Activated naive CD4-positive, alpha-beta T cell (primary cell): ENCODE measurements at places on chromosomes 2 and 18.

GRCh38 chr2:223238301-223238700 lies 186.3 kb downstream of the KCNE4 start:
- no peak for DNase-seq

DNA sequence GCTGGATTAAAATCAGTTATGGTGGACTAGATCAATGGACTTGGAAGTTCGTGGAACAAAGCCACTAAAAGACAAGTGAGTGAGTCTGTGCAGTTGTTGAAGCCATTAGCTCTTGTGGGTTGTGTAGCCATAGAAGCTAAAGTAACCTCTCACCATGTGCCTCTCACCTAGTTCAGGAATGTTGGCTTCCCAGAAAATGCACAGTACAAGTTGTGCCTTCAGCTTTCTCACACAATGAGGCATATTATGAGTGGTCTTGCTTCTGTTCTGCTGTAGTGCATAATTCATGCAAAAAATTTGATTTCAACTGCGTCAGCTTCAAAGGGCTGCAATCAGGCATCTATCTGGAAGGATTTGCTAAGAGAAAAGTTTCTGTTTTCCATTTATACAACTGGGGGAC lies 26.2 kb downstream of the CERS6 start:
- DNase-seq = no peak

DNA sequence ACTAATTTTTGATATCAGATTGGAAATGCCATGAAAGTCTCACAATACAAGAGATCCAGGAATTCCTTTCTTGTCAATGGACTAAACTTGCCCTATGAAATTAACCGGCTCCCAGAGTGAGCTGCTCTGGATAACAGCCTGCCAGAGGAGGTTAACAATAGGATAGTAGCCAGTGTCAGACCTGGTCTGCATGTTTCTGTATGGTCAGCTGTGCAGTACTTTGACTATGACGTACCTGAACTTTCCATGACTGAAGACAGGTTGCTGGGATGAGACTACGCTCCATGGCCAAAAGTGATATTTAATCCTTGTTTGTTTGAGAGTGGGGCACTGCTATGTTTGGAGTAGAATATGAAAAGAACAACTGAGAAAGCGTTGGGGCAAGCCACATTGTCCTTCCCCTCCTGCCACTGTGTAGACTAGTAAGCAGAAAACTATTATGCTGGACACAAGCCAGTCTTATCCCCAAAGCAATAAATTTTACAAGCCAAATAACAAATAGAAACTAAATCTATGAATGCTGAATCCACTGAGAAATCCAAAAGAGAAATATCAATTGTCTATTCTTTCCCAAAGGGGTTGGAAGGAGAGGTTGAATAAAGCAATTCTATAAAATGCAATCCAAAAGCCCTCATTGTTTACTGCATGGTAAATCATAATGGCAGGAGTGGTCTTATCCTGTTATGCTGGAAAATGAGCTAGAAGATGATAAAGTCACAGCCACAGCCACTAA lies 115.5 kb upstream of the CYP26B1 start:
- no peak for DNase-seq

GRCh38 chr2:233481368-233482142 lies 85.0 kb downstream of the USP40 start:
- no peak for DNase-seq

GRCh38 chr2:179272406-179273192 lies 8.0 kb upstream of the SESTD1 start:
- no peak for DNase-seq

GRCh38 chr2:189076572-189076971 lies 102.4 kb downstream of the COL3A1 start:
- no peak for DNase-seq

GRCh38 chr18:61876899-61877298 lies 15.9 kb downstream of the RNF152 start:
- no peak for DNase-seq

DNA sequence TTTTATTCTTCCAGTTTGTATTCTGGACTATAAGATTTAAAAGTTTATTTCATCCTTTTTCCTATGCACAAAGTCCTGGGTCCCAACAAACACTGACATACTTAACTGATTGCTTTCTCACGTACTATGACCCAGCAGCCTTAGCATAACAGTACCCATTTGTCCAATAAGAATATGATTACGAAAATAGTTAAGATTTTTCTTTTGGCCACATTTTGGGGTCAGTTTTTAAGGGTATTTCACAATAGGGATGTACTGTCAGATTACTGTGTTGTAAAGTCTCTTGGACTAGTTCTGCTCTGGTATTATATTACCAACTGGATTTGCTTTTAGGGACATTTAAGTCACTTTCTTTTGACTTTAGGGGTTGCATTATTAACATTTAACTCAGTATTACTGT lies 46.1 kb downstream of the TTC39C start:
- DNase-seq = no peak

DNA sequence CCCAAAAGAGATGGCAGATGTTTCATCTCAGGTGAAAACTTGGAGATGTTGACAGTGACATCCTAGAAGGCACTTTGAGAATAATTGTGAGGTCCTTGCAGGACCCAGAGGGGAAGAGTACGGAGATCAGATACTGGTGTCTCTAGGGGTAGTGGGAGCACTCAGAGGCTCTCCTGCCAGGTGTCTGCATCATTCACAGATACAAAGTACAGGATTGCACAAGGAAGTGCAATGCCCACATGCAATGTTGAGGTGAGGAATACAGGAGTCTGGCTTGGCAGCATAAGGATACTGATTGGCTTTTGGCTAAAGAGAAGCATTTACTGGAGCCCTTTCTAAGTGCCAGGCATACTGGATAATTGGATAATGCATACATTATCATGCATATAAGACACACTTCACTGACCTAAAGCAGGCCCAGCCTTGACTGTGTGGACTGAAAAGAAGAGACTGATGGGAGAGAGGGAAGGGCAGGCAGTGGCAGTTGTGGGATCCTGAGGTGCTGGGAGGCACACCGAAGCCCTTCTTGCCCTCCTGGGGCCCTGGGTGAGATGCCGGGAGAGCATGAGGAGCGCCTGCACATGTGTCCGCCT lies 31.0 kb upstream of the NCKAP5 start:
- DNase-seq = no peak

GRCh38 chr2:10296142-10296541 lies 6.6 kb upstream of the HPCAL1 start:
- no peak for DNase-seq

- no peak for DNase-seq
Measured at GRCh38 chr2:69253611-69254301, 133.3 kb downstream of the GFPT1 start.

DNA sequence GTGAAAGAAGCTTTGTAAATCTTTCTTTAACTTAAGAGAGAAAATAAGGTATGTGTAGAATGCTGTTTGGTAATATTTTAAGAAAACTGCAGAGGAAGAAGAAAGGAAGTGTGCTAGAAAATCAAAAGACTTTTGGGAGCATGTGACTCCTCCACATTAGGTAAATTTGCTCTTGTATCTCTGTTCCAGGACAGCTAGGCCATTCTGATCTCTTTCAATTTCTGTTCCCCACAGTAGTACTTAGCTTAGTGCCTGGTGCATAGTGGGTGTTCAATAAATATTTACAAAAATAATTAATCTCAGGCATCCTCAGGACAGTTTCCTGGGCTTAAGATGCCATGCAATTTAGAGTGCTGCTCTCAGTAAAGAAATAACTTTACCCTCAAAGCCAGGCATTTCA lies 105.0 kb downstream of the GPD2 start:
- DNase-seq = no peak

DNA sequence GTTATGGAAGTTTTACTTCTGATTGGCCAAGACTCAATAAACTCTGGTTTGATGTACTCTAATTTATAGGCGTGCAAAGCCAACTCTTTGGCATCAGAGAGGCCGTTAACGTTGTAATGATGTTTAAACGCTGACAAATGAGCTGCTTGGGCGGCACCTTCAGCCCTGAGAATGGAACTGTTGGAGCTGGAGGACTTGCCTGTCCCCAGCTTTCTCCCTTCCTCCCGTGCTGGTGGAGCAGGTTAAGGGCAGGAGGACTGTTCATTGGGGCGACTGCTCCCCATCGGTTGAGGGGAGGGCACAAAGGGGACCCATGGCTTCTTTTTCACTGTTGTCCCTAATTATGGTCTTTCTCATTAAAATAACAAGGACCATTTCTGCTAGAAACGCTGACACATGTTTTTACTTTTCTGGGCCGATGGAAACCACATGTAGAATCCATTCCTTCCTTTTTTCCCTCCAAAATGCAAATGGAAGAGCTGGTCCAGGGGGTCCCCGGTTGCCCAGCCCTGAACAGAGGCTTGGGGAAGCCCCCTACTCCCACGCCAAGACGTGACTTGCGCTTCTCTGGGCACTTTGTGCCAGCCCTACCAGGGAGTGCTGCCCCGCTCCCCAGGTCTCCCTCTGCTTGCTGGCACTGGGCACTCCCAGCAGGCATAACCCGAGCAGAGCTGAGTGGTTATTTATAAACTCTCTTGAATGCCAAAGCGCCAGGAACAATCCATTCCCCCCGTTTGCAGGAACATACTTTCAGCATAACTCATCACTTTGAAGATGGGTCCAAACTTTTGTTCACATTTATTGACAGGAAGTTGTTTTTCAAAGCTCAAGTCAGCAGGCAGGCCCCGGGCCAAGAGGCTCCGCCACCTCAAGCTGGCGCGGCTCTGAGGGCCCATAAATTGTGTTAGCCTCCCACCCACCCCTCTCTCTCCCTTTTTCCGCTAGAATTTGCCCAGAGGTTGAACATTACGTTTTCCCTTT lies 170.1 kb downstream of the ASB1 start:
- DNase-seq = no peak

DNA sequence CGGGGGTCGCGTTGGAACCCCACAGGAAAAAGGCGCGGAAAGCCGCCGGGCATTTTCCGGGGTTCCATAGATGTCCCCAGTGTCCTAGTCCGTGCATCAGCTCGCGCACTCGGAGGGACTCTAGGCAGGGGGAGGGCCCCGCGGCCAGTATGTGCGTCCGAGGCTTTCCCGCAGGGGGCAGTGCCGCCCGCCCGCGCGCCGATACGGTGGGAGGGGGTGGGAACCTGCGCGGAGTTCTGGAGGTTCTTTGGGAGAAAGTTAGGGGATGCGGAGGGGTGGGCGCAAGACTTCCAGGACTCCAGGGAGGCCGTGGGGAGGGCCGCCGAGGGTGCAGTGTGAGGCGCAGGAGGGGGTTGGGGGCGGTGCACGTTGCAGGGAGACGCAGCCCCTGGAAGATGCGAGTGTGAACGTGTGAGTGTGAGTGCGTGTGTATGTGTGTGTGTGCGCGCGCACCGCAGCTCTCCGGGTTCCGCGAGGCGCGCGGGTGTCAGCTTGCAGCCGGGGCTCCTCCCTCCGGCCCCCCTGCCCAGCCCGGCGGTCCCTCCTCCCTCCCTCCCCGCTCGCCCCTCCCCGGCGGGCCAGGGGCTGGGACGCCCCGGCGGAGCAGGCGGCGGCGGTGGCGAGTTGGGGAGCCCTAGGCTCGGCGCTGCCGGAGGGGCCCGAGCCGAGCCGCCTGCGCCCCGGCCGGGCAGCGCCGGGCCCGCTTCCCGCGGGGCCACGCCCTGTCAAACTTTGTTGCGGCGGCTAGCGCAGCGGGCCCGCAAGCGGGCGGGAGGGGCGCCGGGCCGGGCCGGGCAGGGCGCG lies at the start of gene TCF7L1:
Gene TCF7L1, plus strand, starts transcription at position 559 of the 804 bp plus-strand sequence. CDS start 293 bp downstream, outside the sequence.
- DNase-seq = no peak

DNA sequence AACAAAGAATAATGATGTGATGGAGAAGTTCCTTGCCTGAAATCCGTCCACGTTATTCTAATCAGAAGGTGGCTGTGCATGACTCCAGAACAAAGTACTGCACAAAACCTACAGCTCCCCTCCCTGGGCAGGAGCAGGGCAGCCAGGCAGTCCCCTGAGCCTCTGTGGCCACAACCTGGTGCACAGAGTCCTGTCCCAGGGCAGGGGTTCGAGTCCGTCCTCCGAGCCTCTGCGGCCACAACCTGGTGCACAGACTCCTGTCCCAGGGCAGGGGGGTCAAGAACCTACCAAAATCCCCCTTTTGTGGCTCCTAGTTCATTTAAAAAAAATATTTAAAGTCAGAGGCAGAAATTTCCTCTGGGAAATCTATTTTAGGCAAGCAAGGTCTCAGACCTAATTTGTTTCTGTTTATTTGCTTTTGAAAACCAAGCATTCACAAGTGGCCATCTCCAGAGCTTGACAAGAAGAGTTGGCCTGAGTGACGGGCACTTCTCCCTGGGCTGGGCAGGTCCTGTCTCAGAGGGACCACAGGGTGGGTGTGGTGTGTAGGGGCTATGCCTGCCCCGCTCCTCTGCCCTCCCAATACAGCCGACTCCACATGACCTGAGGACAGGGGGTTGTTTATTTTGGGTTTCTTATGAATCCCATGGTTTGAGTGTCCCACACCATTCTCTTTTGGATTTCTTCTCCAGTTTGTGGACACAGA lies 255.9 kb upstream of the PXDN start:
- DNase-seq = no peak

DNA sequence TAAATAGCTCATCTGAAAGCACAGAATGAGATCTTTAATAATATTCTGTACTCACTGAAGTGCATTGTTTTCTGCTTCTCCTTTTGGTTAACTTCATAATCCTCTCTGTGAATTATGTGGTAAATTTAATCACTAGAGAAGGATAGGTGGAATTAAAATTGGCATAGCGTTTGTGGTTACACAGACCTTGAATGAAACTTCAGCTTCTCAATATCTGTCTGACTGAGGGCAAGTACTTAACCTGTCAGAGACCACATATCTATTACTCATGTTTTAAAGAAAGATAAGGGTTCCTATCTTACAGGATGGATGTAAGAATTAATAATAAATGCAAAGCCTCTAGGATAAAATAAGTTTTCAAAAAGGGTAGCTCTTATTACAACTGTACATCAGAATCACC lies 861.8 kb downstream of the TRIB2 start:
- no peak for DNase-seq

DNA sequence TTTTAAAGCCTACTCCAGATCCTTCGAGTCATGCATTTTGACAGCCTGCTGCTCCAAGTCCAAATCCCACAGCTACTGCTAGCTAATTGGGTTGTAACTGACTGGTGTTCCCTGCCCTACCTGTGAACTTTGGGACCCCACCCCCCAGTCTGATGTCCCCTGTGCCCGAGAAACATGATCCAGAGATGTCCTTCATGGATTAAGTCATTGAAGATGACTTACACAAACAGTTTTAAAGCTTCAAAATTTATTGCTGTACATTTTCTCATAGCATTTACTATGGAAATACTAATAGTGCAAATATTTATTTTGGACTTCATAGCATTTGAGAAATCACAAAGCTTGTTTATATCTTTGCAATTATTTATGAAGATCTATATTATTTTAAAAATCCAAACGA lies 73.1 kb downstream of the MBD2 start:
- no peak for DNase-seq

DNA sequence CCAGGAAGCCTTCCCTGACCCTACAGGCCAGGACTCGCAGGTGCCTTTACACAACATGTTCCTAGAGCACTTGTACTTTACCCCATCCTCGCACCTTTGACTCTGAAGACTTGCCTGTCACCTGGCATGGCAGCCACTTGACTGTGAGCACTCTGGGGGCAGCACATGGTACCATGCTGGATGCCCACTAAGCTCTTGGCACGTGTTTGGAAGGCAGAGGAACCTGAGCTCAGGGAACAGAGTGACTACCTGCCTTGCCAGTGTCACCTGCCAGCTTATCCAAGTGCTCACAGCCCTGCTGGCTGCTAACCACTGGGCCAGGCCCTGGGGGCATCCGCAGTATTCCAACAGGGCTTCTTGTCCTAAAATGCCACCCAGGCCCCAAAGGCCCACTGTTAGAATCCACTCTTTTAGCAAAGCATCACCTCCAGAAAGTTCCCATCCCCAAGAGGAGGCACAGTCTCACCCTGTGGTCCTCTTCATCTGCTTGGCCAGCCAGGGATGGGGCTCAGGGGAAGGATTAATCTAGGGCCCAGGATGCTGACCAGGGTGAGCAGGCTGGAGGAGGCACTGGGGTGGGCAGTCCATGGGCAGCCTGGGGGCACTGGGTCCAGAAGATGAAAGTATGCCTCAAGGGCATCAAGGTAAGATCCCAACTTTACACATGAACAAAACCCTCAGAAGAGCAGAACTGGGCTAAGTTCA lies 57.0 kb downstream of the ZBTB7C start:
- DNase-seq = no peak
